Ureter (tissue), 1 donor: ENCODE measurements at places on chromosomes 7 and 10.

- DNase-seq: no peak
Measured at GRCh38 chr10:44426247-44427034, 41.5 kb upstream of the CXCL12 start.

- DNase-seq: no peak
Measured at GRCh38 chr7:28172958-28173357, 7.6 kb downstream of the JAZF1 start.

DNA sequence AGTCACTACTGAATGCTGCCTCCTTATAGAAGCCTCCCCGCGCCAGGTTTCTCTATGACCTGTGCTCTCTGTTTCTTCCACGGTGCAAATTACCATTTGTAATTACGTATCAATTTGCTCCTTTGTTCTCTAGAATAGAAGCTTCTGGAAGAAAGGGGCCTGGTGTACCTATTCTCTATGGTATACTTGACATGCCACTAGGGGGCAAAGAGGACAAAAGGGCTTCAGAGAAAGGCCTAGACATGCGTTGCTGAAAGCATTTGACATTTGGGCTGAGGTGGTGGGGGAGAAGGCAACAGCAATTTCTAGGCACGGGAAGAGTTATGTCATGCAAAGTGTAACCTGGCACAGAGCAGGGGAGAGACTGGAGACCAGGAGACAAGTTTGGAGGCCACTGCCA is 148.7 kb downstream of the WDR11 start:
- DNase-seq: no peak

DNA sequence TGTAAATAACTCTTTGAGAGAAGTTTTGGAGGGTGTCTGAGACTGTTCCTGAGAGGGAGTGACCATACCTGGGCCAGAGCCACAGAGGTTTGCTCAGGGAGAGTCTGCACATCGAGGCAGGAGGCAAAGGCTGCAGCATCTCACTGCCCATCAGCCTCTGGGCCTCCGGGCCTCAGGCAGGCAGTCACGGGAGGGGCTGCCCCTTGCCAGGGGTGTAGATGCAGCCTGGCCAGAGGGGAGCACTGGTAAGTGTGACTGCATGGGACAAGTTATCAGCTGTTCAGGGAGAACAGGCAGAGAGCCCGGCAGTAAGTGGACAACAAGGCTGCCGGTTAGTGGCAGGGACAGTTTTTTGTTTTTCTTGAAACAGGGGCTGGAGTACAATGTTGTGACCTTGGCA is 55.9 kb downstream of the ZNF467 start:
- no peak for DNase-seq

GRCh38 chr10:34912771-34913170 is 97.7 kb upstream of the PARD3 start:
- DNase-seq: no peak

- no peak for DNase-seq
Measured at GRCh38 chr7:128735436-128735835, 3.7 kb upstream of the CALU start.

- DNase-seq: no peak
Measured at GRCh38 chr7:132422502-132423111, 153.7 kb downstream of the PLXNA4 start.

DNA sequence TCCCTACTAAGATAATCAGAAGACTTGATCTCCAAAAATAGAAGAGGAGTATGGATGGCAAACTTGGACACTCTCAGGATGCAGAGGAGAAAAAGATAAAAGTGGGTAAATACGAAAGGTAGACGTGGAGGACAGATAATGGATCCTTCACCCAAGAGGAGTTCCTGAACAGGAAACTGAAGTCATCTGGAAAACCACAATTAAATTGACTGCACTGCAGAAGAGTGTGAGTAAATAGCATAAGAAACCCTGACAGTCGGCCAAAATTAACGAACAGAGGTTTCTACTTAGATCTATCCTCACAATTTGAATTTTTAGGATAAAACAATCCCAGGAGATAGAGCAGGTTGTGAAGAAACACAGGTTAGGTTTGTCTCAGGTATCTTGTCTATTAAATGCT is 70.5 kb downstream of the SDK1 start:
- DNase-seq: no peak

- DNase-seq: peak; percentile 52
Measured at GRCh38 chr7:108000875-108001763, 1.8 kb downstream of the LAMB1 start.

DNA sequence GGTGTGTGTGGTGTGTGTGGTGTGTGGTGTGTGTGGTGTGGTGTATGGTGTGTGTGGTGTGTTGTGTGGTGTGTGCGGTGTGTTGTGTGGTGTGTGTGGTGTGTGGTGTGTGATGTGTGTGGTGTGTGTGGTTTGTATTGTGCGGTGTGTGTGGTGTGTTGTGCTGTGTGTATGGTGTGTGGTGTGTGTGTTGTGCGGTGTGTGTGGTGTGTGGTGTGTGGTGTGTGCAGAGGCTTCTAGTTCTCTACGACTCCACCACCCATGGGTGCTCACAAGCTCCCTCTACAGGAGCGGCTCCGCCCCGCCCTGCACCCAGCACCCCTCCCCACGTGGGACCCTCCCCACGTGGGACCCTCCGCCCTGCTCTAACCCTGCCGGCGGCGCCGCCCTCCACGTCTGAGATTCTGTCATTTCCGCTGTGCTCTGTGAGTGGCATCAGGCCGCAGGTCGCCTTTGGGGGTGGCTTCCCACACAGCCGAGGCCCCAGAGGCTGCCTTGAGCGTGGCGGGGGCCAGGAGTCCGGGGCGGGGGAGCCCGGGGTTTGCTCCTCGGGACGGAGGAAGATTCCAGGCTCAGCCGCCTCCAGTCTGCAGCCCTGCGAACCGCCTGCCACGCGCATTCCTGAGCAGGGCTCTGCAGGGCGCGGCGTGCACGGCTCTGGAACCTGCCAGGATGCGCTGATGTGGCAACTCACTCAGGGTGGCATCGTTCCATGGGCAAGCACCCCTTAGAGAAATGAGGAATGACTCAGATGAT is 37.0 kb upstream of the DNAJB6 start:
- DNase-seq: no peak

DNA sequence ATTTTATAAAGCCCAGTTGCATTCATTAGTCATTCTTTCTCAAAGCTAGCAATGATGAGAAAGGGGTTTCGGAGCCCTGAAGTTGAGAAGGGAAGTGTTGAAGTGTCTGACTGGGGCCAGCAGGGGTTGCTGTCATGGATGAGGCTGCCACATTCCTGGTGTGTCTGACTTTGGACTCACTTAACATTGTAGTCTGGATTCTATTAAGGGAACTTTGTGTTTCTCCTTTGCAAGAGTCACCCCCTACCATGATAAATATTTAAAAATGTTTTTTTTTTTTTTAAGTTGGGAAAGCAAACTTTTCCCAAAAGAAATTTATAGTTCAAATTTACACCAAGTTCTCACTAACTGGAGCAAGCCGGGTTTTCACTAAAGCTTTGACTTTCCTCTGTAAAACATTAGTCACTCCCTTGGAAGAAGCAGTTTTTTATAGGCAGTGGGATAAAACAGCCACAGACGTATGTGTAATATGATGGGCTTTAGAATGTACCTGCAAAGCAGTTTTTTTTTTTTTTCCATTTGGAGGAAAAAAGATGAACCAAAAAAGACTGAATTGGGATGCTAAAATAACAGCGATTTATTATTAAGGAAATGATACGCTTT is 243.6 kb downstream of the TWIST1 start:
- DNase-seq: no peak

DNA sequence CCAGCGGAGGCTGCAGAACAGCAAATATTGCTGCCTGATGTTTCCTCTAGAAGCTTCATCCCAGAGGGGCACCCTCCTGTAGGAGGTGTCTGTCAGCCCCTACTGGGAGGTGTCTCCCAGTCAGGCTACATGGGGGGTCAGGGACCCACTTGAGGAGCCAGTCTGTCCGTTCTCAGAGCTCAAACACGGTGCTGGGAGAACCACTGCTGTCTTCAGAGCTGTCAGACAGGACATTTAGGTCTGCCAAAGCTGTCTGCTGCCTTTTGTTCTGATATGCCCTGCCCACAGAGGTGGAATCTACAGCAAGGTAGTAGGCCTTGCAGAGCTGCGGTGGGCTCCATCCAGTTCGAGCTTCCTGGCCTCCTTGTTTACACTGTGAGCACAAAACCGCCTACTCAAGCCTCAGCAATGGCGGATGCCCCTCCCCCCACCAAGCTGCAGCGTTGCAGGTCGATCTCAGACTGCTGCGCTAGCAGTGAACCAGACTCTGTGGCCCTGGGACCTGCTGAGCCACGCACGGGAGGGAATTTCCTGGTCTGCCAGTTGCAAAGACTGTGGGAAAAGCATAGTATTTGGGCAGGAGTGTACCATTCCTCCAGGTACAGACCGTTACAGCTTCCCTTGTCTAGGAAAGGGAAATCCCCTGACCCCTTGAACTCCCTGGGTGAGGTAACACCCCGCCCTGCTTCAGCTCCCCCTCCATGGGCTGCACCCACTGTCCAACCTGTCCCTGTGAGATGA is 17.7 kb upstream of the MINDY3 start:
- no peak for DNase-seq

GRCh38 chr7:4884164-4884563 is 648 bp upstream of the RADIL start:
- DNase-seq: no peak

DNA sequence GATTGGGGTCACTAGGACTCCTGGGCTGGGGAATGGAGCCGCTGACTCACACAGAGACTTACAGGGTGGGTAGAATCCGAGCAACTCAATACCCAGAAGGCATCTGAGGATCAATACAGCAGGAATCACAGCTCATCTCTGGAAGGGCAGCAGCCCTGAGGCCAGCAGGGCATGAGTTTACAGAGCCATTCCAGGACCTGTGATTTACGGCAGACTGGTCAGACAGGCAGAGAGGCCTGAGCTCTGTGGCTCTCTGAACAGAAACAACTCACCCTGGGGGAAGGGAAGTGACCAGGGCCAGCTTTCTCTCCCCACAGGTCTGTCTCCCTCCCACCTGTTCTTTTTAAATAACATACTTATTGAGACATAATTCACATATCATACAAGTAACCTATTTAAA is 88.2 kb upstream of the CXCL12 start:
- no peak for DNase-seq

DNA sequence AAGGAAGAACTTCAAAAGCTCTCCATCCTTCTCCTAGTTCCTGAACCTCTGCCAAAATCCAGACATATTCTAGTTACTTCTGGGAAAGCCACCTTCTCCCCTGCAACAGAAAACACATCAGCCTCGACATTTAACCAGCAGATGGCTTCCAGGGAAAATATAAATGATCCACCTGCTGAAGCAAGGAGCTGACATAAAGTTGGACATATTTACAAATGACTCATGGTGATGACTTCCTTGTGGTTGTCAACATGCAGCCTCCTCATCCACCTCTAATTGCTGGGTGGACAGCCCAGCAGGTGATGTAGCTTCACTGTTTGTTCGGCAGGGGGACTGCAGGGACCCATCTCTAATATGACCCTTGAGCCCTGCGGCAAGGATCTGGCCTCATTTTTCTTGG is 266.0 kb downstream of the C7orf25 start:
- DNase-seq: no peak

DNA sequence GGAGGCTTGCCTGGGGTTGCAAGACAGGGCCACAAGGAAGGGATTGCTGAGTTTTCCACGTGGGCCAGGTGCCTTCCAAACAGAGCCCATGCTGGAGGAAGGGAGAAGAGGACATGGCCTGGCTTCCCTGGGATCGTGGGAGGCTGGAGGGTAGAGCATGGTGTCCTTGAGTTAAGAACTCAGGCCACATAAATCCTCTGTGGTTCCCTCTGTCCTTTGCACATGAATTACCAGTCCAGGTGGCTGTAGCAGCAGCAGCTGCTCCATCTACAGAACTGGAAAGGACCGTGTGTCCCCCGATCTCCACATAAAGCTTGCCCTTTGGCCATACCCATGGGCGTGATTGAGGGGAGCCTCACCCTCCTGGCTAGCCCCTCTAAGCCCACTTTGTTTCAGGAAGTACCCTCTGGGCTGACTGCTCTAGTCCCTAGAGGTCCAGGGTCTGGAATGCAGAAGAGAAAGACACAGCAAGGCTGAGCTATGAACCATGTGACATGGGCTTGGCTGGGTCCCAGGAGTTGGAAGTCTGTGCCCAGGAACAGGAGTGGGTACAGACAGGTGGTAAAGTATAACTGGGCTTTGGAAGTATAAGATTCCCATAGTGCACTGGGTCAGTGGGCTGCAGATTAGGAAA is 84.9 kb downstream of the C10orf105 start:
- DNase-seq: no peak

- DNase-seq: no peak
Measured at GRCh38 chr10:88991899-88992320, 1.3 kb downstream of the FAS start.

- DNase-seq: no peak
Measured at GRCh38 chr10:116000151-116000842, 272.7 kb downstream of the GFRA1 start.

DNA sequence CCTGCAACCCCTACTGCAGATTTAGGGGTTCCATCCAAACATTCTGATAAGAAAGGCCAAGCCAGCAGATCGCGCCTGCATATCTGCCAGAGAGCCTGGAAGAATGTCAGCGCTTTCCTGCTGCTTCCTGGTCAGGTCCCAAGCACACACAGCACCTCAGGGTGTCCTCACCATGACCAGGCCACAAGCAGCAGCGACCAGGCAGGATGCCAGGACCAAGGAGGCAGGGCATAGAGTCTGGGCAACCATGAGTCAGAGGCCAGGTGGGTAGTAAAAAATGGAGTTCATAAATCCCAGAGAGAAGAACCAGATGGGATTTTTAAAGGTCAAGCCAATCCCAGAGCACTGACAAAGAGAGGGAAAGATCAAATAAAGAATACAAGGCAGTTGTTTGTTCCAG is 5.5 kb upstream of the FAM131B start:
- no peak for DNase-seq

GRCh38 chr10:127889605-127890195 is 3.0 kb downstream of the CLRN3 start:
- DNase-seq: peak; percentile 35

DNA sequence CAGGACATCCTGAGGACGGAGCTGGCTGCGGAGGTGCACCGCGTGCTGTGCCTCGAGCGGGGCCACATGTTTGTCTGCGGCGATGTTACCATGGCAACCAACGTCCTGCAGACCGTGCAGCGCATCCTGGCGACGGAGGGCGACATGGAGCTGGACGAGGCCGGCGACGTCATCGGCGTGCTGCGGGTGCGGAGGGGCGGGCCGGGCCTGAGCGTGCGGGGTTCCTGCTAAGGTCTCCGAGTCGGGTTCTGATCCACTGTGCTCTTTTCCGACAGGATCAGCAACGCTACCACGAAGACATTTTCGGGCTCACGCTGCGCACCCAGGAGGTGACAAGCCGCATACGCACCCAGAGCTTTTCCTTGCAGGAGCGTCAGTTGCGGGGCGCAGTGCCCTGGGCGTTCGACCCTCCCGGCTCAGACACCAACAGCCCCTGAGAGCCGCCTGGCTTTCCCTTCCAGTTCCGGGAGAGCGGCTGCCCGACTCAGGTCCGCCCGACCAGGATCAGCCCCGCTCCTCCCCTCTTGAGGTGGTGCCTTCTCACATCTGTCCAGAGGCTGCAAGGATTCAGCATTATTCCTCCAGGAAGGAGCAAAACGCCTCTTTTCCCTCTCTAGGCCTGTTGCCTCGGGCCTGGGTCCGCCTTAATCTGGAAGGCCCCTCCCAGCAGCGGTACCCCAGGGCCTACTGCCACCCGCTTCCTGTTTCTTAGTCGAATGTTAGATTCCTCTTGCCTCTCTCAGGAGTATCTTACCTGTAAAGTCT is 10.4 kb downstream of the ATG9B start:
- DNase-seq: peak; percentile 73

GRCh38 chr10:79327090-79327457 is 20.2 kb upstream of the PPIF start:
- no peak for DNase-seq

- no peak for DNase-seq
Measured at GRCh38 chr7:44969701-44970522, 8.9 kb downstream of the MYO1G start.

- no peak for DNase-seq
Measured at GRCh38 chr10:15393139-15393825, 22.2 kb upstream of the FAM171A1 start.
